Mesenchymal stem cell (in vitro differentiated cells and primary cell): ENCODE measurements at places on chromosomes 13 and 19.

DNA sequence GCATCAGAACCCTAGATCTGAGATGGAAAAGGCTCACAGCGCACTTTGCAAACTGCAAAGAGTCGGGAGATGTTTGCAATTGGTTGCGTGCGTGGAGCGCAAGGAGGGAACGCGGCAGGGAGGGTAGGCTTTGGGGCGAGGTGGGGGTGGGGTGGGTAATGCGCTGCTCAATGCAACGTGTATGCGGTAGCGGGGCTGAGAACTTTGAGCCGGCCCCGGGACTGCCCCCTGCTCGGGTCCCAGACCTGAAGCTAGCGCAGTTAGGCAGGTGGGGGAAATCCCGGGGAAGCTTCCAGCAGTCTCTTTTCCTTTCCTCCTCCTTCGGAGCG is 971 bp downstream of the FOSB start:
- no peak for DNase-seq

GRCh38 chr13:35764326-35765015 is 288.0 kb upstream of the MAB21L1 start:
- DNase-seq = no peak

DNA sequence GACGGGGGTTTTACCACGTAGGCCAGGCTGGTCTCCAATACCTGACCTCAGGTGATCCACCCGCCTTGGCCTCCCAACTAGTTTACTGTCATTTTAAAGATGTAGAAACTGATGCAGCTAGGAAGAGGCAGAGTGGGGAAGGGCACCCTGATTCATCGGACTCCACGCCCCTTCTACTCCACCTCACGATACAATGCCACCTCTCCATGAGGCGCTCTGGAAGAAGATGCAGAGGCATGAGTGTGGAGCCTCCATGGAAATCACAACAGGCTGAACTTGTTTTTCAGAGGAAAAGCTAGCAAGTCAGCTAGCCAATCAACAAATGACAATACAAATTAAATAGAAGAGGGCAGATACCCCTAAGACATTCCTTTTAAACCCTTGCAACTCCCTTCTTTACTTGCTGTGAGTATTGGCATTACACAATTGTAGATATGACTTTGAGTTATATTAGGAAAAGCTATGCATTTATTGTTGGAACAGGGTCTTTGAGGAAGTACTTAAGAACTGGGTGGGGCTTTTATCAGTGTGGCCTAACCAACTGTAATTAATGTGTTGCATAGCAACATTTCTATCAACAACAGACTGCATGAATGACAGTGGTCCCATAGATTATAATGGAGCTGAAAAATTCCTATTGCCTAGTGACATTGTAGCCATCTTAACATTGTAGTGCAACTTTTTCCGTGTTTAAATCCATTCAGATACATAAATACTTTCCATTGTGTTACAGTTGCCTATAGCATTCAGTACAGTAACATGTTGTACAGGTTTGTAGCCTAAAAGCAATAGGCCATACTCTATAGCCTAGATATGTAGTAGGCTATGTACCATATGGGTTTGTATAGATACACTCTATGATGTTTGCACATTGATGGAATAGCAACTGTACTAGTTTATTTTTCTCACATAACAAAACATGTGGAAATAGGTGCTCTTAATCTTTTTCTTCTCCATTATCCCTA is 17.6 kb downstream of the WDFY2 start:
- no peak for DNase-seq

- DNase-seq = no peak
Measured at GRCh38 chr13:21371011-21371410, 88.1 kb downstream of the ZDHHC20 start.

DNA sequence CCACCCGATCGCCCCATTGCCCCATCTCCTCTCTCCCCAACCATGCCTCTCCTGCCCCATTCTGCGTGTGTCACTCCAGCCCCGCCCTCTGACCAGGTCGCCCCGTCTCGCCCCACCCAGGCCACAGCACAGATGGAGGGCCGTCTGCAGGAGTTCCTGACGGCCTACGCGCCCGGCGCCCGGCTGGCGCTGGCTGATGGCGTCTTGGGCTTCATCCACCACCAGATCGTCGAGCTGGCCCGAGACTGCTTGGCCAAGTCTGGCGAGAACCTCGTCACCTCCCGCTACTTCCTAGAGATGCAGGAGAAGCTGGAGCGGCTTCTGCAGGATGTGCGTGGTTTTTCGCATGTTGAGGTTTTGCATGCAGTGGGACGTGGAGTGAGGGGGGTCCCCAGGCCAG is 26.2 kb downstream of the MAST3 start:
- no peak for DNase-seq

DNA sequence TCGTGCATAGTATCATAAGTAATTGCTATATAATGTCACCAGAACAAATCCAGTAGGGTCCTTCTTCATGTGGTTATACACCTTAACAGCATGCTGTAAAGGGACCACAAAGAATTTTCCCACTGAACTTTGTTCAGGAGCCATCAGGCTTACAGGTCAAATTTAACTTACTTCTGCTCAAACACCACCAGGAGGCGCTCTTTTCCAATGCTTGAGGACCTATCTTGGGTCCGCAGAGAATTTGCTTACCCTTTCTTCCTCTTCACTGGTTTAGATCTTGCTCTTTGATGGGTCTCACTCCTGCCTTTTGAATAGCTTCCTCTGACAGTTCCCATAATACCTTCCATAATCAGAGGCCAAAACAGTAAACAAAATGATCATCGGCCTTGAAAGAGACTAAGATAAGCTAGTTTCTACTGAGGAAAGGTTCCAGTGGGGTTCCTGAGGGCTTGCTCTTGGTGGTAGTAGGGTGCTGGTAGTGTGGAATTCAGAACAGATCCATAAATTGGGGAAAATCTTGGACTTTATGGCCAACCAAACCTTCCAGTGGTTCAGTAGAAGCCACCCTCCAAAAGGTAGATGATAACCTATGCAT is 37.4 kb downstream of the SCGB2B2 start:
- DNase-seq = peak; percentile 58

- no peak for DNase-seq
Measured at GRCh38 chr19:56732976-56733375, 61.4 kb upstream of the ZNF835 start.

- no peak for DNase-seq
Measured at GRCh38 chr13:30816736-30817135, 81.4 kb downstream of the ALOX5AP start.

GRCh38 chr13:43469791-43470190 is 317.0 kb downstream of the ENOX1 start:
- DNase-seq = no peak

GRCh38 chr13:84867246-84867645 is 932.0 kb downstream of the SLITRK6 start:
- no peak for DNase-seq

- no peak for DNase-seq
Measured at GRCh38 chr13:33008946-33009722, 7.1 kb upstream of the KL start.

DNA sequence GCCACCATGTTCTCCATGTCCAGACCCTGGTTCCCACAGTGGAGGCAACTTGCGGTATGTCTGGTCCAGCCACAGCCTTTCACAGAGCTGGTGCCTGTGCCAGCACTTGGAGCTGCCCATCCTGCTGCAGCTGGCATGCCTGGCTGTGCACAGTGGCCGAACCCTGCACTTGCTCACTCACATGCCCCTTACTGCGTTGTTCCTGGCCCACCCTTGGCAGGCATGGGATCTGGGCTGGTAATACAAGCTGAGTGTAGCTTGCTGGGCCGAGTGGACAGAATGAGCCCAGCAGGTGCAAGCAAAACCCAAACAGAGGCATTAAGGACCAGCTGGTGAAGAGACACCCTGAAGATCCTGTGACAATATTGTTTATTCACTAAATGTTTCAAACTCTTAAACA is 583.9 kb upstream of the SLITRK6 start:
- DNase-seq = no peak

DNA sequence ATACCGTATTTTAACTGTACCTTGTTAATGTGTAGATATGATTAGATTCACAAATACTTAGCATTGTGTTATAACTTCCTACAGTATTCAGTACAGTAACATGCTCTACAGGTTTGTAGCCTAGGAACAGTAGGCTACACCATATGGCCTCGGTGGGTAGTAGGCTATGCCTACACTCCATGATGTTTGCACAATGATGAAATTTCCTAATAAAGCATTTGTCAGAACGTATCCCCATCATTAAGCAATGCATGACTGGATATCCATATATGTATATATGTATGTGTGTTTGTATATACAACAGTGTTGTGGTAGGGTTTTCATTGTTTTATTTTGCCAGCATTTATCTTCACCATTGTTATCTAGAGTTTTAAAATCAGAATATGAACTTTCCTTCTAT is 119.4 kb downstream of the SLC7A1 start:
- no peak for DNase-seq

DNA sequence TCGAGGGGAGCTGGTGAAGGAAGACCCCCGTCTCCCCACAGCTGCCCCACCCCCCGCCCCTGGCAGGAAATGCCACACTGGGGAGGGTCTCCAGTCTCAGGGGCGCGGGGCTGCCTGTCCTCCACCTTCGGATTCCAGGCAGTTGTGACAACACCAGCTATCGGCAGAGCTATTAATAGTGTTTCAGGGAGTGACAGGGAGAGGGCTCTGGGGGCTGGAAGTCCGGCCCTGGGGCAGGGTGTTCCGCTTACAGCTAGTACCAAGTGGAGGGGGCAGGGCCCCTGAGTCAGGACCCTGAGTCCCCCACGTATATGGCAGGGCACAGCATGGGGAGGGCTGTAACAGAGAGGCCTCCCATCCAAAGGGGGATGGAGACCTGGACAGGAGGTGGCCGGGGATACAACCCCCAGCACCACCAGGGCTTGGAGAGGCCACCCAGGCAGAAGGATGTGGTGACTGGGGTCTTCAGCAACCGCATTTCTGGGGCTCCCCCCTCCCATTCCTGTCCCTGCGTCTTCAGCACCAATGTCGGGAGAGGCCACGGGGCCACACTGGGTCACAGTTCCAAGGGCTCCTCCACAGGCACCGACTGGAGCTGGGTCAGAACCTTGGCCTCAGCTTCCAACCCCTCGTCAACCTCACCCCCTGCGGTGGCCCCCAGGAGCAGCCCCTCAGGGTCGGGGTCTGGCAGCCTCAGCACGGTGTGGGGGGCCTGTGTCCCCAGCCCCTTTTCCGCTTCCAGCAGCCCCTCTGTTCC is 3.9 kb downstream of the SIX5 start:
- DNase-seq = no peak

DNA sequence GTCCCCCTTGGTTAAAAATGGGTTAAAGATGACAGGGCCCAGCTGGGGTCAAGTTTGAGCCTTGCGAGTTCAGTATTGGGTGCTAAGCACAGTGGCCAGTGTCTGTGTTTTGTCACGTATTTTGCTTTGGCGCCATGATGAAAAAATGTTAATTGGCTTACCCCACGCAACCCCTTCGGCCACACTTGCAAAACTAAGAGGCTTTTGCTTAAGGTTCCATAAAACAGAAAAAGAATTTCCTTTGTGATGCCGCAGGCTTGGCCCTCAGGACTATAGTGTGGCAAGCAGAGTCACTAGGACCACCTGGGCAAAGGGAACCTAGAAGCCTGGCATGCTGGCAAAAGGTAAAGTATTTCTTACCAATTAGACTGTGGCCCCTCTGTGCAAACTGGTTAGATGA is 20.7 kb downstream of the DPRX start:
- no peak for DNase-seq

- DNase-seq = no peak
Measured at GRCh38 chr13:91534996-91535395, 136.6 kb downstream of the GPC5 start.

GRCh38 chr13:57784633-57785032 is 153.1 kb downstream of the PCDH17 start:
- DNase-seq = no peak

DNA sequence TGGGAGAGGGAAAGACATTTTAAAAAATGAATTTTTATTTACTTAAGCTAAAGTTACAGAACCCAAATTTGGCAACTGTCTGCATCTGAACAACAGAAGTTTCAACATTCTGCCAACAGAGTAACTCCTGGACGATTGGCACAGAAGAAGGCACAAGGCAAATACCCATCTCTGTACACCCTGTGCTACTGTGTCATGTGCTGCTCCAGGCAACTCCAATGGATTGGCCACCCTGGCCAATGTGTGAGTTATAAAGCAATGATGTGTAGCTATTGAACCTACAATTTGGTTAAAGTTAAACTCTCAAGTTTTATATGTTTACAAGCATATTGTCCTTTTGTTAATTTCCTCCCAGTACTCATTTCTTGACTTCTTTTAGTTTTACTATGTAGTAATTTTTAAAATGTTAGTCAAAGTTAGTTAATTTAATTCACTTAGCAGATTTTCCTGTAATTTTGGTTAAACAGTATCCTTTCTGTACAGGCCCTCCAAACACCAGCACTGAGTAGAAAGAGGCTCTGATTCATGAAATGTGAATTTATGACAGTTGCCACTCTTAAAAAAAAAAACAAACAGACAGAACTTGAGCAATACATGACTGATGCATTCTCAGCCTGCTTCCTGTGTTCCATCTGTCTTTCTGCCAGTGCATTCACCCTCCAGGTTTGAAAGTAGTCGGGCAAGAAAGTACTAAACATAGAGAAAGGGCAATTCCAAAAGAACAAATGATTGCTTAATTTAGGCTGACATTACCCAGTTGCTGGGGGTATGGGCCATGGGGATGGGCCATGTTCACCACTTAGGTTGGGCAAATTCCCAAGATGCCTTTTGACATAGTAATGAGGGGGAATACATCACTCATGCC is 5.9 kb downstream of the STARD13 start:
- peak; percentile 80 for DNase-seq

DNA sequence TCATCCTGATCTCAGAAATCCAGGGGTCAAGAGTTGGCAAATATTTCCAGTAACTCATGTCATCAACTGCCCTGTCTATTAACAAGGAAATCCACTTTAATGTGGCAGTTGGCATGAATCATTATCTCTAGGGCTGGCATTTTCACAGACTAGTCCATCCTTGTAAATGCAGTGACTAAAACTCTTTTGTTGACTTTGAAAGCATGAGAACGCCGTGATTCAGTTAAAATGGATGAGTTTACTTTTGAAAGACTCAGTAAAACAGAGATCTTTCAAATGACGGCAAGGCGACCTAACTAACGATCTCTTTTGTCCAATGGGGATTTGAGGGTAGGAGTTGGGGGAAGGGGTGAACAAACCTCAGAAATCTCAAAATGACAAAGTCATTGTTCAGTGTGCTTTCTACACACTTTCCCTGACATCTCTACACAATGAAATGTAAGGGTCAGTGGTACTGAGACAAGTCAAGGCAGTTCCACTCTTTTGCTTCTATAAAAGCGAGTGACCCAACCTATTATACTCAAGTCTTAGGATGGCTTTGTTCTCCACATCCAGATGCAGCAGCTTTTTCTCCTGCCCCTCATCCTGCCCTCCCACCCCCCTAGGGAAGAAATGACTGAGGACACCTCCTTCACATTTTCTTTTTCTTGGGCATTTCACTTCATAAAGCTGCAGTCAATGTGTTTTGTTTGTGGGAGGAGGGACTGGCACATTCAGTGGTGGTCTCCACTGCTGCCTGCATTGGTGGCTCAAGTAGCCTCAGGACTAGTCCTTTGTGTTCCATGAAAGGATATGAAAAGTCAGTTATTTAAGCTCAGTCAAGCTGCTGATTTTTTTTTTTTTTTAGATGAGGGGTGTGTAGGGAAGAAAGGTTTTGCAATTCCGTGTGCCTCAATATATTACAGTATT is 200.5 kb downstream of the ABCC4 start:
- peak; percentile 72 for DNase-seq
